ENCODE measurements at places on chromosomes 4 and X.

DNA sequence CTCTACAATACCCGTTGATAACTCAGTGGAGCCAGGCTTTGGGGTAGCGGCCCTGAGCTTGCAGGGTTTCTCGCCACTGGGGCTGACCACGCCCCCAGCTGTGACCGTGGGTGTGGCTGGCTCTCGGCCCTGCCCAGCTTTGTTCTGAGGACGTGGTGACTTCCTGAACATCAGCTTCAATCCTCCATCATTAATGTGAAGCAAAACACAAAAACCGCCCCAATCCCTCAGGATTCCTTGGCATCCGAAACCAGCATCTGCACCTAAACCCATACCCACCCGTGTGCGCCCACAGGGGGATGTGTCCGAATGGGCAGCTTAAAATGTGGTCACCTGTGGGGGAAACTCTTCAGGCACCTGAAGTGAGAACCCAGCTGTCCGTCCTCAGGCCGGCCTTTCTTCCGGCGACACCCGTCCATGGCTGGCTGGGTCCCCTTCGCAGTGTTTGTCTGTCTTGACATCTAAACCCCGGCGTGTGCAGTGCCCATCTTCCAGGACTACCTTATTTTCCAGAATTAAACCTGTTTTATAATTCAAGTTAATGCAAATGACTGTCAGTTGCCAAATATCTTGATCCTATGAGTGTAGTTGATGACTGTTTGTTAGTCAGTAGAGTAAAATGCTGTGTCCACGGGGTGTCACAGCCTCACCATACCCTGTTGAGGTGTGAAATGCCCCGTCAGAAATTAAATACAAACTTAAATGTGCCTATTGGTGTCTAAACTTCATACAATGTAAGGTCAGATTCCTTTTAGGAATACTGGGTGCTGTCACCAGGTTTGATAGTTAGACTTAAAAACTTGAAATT lies 27.3 kb downstream of the NELFA start:
- no peak for DNase-seq

DNA sequence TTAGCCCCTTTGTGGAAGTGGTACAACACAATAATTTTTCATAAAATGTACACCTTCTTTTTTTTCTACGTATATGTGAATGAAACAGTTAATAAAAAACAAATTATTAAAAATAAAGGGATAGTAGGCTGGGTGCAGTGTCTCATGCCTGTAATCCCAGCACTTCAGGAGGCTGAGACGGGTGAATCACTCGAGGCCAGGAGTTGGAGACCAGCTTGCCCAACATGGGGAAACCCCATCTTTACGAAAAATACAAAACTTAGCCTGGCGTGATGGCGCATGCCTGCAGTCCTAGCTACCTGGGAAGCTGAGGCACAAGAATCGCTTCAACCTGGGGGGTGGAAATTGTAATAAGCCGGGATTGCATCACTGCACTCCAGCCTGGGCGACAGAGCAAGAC lies 244.9 kb downstream of the RAPGEF2 start:
- DNase-seq = no peak

GRCh38 chr4:2534904-2535375 lies 1.5 kb upstream of the FAM193A start:
- no peak for DNase-seq

GRCh38 chrX:132227383-132228112 lies 8.3 kb upstream of the RAP2C start:
- DNase-seq = no peak

GRCh38 chr4:53941331-53941730 lies 123.1 kb downstream of the CHIC2 start:
- no peak for DNase-seq

All from CD4-positive, alpha-beta T cell treated with Interleukin-2 at 100 ng/mL for 4 hours (primary cell).